ENCODE measurements at places on chromosomes 1 and 21.

DNA sequence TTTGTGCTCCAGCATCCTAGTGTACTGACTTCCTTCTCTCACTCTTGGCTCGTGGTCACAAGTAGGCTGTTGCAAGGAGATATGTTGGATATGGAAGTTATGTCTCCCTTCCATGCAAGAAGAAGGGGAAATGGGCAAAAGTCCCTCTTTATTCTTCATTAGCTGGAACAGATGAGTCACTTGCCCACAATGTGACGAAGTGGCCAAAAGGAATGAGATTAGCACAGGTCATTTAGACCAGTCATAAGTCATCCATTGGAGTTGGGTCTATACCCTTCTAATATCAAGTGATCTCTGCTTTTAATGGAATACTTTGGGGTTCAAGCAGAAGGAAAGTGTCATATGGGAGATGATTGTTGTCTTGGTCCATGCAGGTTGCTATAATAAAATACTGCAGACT, 91.2 kb upstream of the NGF start:
- no peak for DNase-seq

GRCh38 chr1:169849346-169850022, 44.2 kb downstream of the SCYL3 start:
- DNase-seq = no peak

- DNase-seq = no peak
These were observed at the start of gene PLA2G2F for GRCh38 chr1:20138961-20139550. Gene PLA2G2F (plus strand): TSS chr1:20139323. CDS start chr1:20139428, 105 bp downstream.

DNA sequence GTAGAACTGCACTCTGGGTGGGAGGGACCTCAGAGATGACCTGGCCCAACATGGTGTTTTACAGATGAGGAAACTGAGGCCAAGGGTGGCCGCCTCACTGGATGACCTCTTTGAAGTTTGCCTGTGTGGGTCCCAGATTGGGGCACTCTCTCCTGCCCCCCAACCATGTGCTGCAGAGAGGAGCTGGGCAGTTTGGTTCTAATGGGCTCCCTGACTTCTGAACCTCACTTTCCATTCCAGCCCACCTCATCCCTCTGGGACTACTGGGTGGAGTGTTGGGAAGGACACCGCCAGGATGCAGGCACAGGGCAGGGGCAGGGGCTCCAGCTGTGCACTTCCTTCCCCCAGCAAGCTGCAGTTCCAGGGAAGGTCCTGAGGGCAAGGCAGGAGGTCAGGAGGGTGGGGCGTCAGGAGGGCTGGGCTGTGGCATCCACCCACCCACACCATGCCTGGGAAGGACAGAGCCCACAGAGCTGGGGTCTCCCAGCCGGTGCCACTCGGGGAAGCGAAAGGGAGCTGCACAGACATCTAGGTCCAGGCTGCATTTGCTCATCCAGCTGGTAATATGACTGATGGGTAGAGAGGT, 10.3 kb upstream of the EPS8L3 start:
- DNase-seq = no peak

GRCh38 chr1:145719230-145720079, at the start of gene CD160:
Gene CD160 (plus strand): TSS chr1:145719499. CDS start chr1:145728328, 8,829 bp downstream.
- DNase-seq = peak; percentile 21

DNA sequence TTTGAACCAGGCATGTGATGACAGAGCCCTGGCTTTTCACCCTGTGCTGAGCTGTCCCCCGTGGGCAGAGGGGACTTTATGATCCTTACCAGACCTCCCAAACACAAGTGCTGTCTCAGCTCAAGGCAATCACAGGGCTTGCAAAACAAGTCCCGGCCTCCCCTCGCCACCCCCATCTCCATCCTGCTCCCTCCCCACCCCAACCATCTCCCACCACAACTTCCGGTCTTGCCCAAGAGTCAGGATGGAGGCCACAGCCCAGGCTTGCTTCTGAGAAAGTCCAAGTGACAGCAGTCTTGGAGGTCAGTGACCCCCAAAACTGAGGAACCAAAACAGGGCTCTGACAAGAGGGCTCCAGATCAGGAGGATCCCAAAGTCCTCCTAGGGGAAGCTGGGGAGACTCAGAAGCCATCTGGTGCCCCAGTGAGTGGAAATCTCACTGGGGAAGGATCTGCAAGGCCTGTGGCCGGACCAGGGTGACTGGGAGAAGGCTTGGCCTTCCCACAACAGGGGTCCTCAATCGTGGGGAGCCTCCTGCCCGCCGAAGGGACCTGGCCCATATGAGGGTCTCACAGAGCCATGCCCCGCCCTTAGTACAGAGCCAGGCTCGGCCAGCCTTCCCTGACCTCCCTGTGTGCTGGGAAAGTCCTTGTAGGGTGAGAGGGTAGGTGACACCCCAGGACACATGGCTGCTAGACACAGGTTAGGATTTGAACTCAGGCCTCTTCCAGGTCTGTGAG, 4.5 kb upstream of the SDC3 start:
- no peak for DNase-seq

GRCh38 chr1:115453666-115454065, 115.6 kb upstream of the NGF start:
- DNase-seq = no peak

DNA sequence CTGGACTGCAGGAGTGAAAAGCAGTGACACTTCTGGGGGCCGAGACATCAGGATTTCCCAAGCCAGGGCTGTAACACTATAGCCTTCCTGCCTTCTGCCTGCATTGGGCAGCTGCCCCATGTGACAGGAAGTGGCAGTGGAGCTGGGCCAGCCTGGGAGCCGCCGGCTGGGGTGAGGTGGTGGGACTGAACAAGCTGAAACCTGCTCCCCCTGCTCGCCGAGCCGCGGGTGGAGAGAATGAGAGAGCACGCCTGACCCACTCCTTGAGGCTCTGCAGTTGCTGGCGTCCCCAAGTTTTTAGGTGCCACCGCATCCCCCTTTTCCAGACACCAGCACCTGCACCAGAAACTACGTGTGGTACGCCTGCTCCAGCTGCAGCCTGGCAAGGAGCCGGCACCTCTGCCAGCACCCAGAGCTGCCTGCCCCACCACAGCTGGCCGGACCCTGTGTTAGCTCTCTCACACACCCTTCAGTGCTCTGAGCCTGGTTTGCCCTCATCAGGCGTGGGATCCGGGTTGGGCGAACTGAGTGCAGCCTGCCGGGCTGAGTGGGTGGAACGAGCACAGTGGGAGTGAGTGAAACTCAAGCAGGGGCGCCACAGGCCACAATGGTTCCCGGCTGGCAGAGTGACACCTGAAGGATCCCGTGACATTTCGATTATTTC, 119.4 kb downstream of the AKT3 start:
- DNase-seq = no peak

GRCh38 chr21:29230551-29231261, 68.0 kb upstream of the BACH1 start:
- no peak for DNase-seq

DNA sequence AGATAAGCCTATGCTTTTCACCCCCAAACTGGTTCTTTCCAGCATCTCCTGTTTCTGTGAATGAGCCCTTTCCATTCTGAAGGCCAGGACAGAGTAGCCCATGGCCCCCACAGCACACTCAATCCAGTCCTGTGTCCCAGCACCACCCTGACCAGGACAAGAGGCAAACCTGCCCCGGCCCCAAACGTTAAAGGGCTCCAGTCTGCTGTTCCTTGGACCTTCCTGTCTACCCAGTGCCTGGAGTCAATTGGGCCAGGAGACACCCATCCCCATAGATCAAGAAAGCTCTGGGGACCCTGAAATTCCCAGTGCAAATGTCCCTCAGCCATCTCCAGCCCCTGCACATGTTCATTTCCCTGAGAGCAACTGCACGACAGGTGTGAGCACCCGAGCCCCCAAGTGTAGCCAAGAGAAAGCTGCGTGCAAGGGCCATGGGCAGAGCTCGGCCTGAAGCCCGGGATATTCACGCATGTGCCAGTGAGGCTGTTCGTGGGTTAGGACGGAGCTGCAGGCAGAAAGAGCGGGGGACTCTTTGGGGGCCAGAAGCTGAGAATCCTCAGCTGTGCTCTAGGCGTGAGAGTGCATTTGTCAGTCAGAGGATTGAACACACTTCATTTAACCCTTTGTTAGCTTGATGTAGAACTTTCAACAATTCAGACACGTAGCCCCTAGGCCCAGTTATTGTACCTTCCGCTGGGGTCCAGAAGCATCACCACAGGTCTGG, 4.2 kb upstream of the RIPK4 start:
- no peak for DNase-seq

DNA sequence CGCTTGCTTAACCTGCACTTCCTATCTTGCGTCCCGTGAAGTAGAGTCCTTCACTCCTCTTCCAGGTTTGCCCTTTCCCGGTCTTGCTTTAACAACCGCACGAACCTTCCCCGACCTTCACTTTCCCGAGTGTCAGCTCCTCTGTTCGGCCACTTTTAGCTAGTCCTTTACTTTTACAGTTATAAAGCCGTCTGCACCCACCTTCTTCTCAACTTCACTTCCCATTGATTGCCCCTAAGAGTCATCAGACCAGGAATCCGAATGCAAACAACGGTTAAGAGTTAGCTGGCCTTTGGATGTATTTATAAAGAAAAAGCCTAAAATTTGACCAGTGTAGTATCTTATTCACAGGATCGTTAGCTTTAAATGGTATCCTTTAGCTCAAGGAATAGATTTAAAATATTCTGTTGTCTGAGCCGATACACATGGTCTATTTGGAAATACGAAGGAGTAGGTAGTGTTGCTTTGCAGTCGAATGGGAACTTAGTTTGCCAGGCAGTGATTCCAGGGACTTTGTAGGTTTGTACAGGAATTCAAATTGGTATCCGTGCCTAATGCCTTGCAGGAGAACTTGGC, 1.4 kb downstream of the PPP2R5A start:
- DNase-seq = no peak

DNA sequence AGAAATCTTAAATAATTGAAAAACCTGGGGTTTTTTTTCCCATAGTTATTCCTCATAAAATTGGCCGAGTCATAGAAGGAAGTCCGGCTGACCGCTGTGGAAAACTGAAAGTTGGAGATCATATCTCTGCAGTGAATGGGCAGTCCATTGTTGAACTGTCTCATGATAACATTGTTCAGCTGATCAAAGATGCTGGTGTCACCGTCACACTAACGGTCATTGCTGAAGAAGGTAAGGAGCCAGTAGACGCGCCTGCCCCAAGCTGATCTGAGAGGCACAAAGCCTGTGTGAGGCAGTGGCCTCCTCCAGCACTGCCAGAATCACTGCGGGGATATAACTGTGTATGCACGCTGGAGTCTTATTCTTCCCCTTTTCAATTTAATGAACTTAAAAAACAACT, 100.3 kb downstream of the PHTF1 start:
- DNase-seq = no peak

DNA sequence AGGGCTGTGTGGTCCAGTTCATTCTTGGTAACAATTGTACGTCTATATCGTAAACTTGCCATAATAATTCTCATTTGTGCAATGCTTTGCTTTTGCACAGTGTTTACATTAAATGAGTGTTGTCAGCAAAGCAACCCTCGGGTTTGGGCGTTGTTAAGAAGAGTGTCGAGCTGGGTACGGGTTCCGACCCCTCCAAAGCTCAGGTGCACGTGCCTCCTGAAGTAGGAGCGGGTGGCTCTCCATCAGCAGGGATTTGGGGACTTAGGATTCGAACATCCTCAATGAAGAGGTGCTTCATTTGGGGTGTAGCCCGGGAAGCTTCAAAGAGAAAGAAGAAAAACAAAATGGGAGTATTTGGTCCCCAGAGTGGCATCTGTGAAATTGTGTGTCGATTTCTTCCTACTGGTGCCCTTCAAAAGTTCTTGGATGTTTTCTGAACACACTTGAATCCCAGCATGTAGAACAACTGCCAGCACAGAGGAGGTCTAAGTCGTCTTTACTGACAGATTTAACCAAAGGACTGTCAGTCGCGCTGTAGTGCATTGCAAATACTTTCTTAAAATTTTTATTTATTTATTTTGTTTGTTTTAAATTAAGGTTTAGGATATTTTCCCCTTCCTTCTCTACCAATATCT, 1.1 kb downstream of the TRIM58 start:
- DNase-seq = no peak

DNA sequence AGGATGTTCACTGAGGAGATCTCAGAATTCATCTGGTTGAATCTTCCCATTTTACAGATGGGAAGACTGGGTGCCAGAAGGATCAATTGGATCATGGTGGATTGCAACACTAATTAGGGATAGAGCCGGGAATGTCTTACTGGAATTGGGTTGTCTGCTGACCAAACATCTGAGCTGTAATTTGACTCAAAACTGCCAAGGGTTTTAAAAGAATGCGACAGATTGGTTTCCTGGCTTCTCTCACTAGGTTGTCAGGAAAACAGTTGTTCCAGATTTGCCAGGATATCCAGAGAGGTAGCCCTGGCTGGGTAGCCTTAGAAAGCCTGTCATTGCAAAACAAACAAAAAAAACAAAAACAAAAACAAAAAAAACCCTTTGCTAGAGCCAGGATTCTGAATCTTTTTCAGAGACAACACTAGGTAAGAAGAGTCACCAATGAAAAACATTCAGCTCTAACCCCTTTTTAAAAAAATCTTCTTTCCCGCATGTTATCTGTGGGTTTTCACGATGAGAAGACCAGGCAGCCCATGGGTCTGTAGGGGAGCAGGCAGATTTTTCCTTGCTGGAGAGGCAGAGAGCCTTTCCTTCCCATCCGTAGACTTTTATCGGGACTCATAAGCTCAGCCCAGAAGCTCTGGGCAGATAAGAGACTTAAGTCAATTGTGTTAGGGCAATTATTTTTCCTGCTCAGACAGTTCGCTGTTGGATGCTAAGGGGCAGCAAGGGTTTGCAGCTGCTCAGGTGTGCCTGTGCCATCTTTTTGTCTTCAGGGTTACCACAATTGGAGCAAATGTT, 418.9 kb downstream of the PRDM2 start:
- no peak for DNase-seq

DNA sequence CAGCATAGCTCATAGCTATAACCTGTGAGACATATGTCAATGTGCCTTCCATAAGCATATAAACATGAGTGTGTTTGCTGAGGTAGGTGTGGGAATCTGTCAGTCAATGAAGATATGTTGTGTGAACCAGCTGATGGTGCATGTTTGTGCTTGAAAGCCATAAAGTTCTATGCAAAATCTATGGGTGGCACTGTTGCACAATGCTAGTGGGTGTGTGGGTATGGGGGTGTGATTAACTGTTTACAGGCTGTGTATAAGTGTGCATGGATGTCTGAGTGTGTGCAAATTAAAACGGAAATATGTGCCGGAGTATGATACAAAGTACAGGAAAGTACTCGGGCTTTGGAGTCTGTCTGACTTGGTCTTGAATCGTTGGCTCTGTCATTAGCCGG, 1.0 kb upstream of the ATP2B4 start:
- peak; percentile 39 for DNase-seq

- DNase-seq = no peak
These were observed 18.5 kb downstream of the FTCD start for GRCh38 chr21:46136739-46137349.

DNA sequence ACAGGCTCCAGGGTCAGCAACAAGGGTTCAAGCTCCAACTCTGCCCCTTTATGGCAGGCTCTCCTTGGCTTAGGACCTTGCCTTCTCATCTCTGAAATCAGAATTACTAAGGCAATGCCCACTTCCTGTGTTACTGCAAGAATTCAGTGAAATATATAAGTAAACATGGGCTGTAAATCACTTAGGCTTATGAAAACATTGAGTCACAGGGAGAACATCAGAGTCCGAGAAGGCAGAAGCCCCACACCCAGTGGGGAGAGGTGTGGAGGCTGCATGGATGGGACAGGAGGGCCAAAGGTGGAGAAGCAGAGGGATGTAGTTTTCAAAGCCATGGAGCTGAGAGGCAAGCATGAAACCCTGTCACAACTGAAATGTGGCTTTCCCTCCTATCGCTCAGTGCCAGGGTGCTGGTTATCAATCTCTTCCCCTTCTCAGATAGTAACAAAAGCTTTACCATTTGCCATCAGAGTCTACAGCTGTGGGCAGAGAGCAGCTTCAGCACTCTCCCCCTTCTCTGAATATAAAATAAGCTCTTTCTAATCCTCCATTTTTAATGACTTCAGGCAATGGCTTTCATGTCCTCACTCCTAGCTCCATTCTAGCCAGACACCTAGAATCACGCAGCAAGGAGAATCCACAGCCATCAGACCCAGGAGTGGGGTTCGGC, 3.4 kb downstream of the RGS8 start:
- peak; percentile 14 for DNase-seq
